Stimulated activated CD4-positive, alpha-beta T cell treated with anti-CD3 and anti-CD28 coated beads, Interleukin-2, amount 100 ng/mL, for 4 hours (primary cell): ENCODE measurements at places on chromosomes 3 and 15.

GRCh38 chr3:63817225-63817624 lies 1.9 kb upstream of the C3orf49 start:
- no peak for DNase-seq

- DNase-seq = no peak
Measured at GRCh38 chr3:107822308-107822707, 268.5 kb downstream of the CD47 start.

- no peak for DNase-seq
Measured at GRCh38 chr3:73557986-73558726, 66.6 kb downstream of the PDZRN3 start.

DNA sequence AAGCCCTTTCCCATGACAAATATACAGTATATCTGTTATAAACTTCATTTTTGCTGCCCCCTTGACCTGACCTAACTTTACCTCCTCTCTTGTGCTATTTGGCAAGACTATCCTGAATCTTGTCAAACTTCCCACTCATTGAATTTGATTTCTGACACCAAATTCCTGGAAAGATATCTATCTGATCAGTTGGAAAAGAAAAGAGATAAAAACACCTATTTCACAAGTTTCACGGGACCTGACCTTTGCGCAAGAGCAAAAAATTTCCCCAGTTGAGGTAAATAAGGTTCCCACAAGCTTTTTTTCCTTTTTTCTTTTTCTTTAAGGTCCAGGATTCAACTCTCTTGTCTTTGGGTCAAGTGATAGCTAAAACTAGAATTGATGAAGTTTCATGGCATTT lies 189.2 kb upstream of the LPP start:
- no peak for DNase-seq

- DNase-seq = no peak
Measured at GRCh38 chr3:189158034-189158433, 13.7 kb upstream of the TPRG1 start.

- DNase-seq = no peak
Measured at GRCh38 chr3:96877510-96877909, 63.1 kb downstream of the EPHA6 start.

- DNase-seq = no peak
Measured at GRCh38 chr15:47924381-47924780, 196.4 kb upstream of the SLC24A5 start.

DNA sequence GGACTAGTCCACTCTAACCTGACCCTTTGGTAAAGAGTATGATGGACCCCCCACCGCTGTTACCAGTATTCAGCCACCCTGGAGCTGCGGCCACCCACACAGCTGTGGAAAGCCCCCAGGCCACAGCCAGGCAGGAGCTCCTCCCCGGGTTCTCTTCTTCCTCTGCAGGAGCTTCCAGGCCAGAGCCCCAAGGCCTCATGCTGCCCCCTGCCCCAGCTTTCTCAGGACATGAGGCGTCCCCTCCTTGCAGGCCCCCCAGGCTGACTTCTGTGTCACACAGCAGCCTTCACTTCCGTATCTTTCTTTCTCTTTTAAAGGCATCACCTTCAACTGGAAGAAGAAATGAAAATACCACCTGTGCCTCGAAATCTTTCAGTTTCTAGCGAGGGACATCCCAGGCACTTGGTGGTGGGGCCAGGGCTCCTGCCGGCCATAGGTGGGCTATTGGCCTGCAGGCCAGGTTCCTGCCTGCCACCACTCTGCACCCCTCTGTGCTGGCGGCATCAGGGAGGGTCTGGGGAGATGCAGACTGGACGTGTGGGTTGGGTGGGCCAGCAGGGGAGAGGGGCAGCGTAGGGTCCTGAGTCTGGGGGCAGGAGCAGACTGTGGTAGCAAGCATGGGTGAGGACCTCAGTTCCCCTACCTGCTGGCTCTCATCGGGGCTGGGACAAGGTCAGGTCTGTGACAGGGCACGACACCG lies 19.9 kb downstream of the KLF13 start:
- no peak for DNase-seq

GRCh38 chr15:88799341-88799740 lies 3.9 kb upstream of the ACAN start:
- DNase-seq = no peak
